Kidney (tissue), 22 donors: ENCODE measurements at places on chromosomes 2 and 18. TPM values are rescaled to one million over a fixed set of nuclear protein-coding genes. Genes with fewer than 3 reads are reported as not detected.

- DNase-seq, result peak; percentile 21
Measured at GRCh38 chr2:66962716-66963115, 434.4 kb upstream of the ETAA1 start.

DNA sequence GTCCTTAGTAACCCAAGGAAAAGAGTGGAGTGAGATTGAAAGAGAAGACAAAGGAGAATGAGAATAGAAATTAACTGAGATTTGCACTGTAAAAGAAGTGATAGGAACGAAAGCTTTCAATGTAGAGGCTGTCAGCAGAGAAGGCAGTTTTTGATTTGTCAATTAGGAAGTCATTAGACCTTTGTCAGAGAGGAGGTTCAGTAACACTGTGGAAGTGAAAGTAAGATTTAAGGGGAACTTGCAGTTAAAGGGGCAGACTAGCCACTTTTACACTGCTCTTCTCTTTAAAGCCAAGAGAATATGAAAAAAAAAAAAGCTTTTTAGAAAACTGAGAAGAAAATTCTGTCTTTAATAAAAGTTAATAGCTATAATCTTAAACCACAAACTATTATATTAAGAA is 11.5 kb upstream of the KYNU start:
- peak; percentile 5 for DNase-seq

DNA sequence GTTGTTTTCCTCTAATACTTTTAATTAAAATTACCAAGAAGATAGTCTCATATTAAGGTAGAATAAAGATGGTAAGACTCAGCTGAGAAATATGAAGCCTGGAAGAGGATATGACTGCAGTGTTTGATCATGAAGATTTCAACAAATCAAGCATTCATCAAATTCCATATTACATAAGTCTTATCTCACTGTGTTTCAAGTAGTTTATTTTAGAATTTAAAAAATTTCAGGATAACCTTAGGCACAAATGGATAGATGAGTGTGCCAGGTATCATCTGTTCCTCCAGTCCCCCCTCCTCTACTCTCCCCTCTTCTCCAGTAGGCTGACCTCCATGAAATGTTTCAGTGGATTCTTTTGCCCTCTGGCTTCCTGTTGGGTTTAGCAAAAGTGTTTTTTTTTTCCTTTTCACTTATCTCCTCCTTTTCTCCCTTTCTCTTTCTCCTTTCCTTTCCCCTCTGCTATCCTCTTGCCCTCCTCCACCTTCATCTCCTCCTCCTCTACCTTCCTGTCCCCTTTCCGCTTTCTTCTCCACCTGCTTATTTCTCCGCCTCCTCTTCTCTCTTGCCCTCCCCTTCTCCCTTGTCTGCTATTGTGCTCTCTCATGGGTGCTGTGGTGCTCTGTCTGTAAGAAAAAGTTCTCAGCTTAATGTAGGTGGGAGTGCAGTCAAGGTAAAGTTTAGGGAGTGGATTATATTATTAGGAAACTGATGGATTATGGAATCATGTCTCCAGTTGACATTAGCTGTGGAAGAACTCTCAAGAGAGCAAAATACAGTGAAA is 72.8 kb downstream of the ABI2 start:
- DNase-seq, result no peak

DNA sequence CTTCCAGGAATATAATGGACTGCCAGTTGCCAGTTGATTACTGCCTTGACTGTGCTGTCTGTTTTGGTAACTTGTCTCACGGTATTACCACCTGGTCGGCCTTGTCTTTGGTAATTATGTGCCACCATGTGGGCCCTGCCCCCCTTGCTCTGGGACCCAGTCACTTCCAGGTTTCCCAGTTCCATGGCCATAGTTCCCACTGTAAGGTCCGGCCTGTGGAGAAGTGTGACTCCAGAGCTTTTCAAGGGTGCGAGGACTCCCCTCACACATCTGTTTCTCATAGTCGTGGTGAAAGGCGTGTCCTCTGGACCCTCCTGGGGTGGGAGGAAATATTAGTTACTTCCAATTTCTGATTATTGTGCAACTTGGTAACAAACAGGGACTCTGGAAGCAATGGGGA is 150.5 kb downstream of the SEPTIN10 start:
- no peak for DNase-seq

DNA sequence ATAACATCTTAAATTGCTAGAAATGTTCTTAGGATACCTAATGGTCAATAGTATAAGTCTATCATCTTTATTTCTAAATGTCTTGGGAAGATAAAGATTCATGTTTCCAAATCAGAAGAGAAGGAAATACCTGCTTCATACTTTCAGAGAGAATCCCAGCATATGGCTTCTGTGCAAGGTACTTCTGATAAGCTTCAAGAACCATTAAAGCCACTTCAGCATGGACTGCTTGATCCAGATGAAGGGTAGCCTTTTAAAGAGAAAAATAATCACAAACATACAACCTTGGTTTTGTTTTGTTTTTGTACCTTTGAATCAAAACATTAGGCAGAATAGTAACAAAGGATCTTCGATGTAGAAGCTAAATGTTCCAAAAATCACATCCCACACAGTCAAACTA is 44.0 kb downstream of the EPG5 start:
- DNase-seq, result no peak

DNA sequence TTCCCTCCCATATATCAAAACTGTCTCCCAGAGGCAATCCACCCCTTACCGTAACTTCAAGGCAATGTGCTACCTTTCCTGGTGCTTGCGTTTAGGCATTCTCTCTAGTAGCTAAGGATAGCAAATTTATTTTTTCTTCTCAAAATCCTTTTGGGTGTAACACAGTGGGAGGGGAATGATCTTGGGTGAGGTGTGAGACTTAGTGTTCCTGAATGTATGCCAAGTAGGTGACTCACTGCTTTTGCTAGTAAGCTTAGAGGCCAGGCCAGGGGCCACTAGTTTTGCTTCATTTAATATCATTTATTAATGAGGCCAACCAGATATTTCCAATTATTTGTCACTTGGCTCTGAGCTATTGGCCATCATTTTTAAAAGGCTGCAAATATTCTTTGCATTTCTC is 135.5 kb downstream of the NAPG start:
- no peak for DNase-seq

DNA sequence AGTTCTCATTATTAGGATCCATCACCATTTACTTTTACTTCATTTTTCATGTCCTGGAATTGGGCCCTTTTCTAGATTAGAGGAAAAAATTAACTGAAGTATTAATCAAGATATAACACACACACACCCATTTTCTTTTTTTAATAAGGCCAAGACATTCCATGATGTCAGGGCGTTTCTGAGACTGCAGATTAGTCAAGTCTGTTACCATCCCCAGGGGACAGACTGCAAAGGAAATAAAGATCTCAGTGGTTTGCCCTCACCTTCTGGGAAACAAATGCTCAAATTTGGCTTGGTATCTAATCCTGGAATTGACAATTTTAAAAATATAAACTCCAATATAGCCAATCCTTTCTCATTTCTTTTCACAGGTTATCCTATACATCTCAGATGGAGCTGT is 27.4 kb downstream of the RMP24 start:
- DNase-seq, result no peak

DNA sequence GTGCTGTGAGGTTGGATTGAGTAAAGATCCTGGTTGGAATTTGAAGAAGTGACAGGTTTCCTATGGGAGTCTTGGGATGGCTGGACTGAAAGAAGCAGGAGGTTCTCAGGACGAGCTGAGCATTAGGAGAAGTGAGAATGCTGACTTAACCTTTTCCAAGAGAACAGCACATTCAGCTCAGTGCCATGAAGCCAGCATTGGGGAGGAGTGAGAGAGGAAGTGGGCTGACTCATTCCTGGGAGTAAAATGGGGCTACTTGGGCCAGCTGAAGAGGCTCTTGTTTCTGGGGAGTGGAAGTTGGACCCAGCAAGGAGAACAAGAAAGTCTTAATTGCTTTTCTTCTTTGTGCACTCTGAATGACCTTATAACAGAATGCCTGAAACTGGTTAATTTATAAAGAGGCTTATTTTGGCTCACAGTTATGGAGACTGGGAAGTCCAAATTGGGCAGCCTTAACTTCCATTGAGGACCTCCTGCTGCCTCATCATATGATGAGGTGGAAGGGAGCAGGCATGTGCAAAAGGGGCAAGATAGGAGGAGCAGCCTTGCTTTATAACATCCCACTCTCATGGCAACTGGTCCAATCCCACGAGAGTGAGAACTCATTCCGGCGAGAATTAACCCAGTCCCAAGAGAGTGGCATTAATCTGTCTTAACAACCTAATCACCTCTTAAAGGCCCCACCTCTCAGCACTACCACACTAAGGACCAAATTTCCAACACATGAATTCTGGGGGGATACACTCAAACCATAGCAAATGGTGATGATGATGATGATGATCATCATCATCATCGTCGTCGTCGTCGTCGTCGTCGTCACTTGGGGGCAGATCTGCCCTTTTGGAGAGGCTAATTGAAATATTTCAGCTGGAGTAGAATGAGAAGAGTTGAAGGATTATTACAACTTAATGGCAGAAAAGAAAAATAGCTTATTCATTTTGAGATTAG is 26.1 kb downstream of the DGUOK start:
- DNase-seq, result no peak

GRCh38 chr2:61537277-61537949 is 743 bp downstream of the XPO1 start:
- DNase-seq, result peak; percentile 14

- DNase-seq, result no peak
Measured at GRCh38 chr18:58870130-58870529, 5.5 kb downstream of the ZNF532 start.

- DNase-seq, result no peak
Measured at GRCh38 chr2:219426534-219427136, 8.0 kb upstream of the SPEG start.

- DNase-seq, result peak; percentile 22
Measured at GRCh38 chr2:235877275-235877802, 290.8 kb downstream of the GBX2 start.

GRCh38 chr2:45013229-45014015 is 4.2 kb upstream of the SIX2 start:
- DNase-seq, result peak; percentile 49

- DNase-seq, result no peak
Measured at GRCh38 chr18:34942276-34942675, 98.9 kb upstream of the MAPRE2 start.

DNA sequence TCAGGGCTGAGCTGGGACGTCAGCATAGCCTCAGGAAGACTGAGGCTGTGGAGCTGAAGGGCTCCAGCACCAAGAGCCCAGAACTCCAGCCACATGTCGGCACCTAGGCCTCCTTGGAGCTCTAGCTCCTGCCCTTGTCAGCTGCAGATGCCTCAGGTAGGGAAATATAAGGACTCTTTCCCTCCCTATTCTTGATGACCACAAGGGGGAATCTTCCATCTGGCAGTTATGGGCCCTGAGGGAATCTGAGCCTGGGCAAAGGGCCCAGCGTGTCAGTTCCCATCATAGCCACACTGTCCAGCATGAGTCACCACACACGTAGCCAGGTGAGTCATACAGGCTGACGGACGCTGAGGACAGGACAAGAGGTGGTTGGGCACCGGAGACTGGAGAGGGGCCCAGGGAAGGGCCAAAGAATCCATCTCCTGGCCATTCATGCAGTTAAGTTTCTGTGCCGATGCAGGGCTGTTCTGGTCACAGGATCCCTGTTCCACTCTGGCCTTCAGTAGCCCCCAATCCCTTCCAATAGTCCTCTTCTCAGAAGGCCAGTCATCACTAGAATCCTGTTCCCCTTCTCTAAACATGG is 1.8 kb downstream of the MPV17 start:
- no peak for DNase-seq

GRCh38 chr18:11167778-11168177 is 18.4 kb upstream of the PIEZO2 start:
- DNase-seq, result no peak

- no peak for DNase-seq
Measured at GRCh38 chr18:13276530-13277520, 58.3 kb downstream of the LDLRAD4 start.

- DNase-seq, result no peak
Measured at GRCh38 chr18:11215216-11215615, 65.8 kb upstream of the PIEZO2 start.

GRCh38 chr18:36153771-36154170 is 24.1 kb downstream of the ELP2 start:
- DNase-seq, result no peak

DNA sequence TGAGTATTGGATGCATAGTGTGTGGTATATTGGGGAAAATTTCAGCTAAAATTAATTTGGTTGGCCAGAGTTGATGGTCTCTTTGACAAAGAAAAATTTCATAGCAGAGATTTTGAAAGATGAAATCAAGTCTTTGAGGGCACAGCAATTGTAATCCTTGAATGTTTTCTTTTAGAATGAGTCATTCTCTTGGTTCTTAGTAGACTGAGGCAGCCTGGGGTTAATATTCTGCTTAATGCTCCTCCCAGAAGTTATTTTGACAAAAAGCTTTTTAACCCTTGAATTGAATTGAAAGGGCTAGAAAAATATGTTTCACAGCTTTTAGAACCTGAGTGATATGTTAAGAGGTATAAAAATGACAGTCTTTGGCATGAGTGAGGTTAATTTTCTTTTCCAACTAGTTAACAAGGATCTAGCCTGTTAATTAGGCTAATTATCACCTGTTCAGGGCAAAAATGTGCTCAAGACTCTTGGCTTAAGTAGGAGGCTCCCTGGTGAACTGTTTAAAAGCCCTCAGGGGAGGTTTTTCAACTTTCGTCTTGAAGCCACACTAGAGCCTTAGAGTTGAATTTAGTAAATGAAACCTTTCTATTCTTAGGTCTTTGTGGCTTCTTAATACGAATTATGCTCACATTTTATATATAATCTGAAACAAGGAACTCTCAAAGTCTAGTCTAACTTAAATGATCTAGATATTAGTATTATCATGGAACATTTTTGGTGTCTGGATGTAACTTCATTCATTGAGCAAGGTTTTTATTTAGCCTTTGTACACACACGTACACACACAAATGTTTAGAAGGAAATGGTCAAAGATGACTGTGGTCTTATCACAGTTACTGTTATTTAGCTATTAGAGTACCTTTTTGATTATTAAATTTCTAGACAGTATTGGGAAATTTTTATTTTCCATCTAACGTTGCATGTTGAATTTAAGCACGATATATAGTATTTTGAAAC is 272.5 kb downstream of the ZNF407 start:
- no peak for DNase-seq

GRCh38 chr18:77157312-77157711 is 24.7 kb upstream of the MBP start:
- DNase-seq, result no peak

GRCh38 chr2:178111743-178112142 is 494 bp upstream of the RBM45 start:
- DNase-seq, result no peak

SDC1 gene
- total RNA-seq, result 266 TPM

ASIC4 gene
- total RNA-seq, result not detected

CD8A gene
- 5.9 TPM for total RNA-seq

XDH gene
- total RNA-seq, result 3.1 TPM

RGPD4 gene
- not detected for total RNA-seq

AGXT gene
- 0.09 TPM for total RNA-seq

UXS1 gene
- total RNA-seq, result 56.6 TPM

AQP12A gene
- not detected for total RNA-seq

PLGLB1 gene
- total RNA-seq, result 4.1 TPM

ZAP70 gene
- 15.0 TPM for total RNA-seq
